ENCODE measurements at places on chromosomes 7 and 10.

DNA sequence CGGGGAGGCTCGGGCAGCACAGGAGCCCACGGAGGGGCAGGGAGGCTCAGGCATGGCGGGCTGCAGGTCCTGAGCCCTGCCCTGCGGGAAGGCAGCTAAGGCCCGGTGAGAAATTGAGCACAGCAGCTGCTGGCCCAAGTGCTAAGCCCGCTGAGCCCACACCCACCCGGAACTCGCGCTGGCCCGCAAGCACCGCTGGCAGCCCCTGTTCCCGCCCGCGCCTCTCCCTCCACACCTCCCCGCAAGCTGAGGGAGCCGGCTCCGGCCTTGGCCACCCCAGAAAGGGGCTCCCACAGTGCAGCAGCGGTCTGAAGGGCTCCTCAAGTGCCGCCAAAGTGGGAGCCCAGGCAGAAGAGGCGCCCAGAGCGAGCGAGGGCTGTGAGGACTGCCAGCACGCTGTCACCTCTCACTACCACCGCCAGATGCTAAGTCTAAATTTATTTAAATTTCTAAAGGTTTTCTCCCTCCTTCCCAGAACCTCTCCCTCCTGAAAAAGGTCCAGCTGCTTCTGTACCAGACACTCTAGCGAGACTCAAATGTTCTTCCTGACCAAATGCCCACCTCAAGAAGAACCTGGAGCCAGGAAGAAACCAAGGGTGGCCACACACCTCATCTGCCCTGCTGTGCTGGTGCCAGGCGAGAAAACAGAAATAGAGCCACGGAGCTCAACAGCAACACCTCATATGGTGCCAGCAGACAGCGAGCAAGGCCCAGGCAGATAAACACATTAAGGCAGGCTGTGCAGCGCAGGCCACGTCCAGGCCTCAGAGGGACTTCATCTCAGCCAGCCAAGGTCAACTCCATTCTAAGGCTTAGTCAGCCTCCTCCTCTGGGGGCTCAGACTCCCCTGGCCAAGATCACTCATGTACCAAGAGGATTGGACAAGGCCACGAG, 47.0 kb downstream of the KCNMA1 start:
- no peak overlapping the region for H3K27ac ChIP-seq
- DNase-seq, result no peak
- peaks cover 8% of the 10 kb centered on the region for H3K27me3 ChIP-seq
- no peaks in the 10 kb centered on the region for H3K36me3 ChIP-seq

GRCh38 chr10:20115894-20116293, 299.7 kb downstream of the PLXDC2 start:
- H3K4me1 ChIP-seq, result no peaks in the 10 kb centered on the region
- no peak overlapping the region for H3K27ac ChIP-seq
- no peak overlapping the region for H3K4me3 ChIP-seq
- H3K36me3 ChIP-seq, result no peaks in the 10 kb centered on the region
- no peaks in the 10 kb centered on the region for H3K27me3 ChIP-seq

DNA sequence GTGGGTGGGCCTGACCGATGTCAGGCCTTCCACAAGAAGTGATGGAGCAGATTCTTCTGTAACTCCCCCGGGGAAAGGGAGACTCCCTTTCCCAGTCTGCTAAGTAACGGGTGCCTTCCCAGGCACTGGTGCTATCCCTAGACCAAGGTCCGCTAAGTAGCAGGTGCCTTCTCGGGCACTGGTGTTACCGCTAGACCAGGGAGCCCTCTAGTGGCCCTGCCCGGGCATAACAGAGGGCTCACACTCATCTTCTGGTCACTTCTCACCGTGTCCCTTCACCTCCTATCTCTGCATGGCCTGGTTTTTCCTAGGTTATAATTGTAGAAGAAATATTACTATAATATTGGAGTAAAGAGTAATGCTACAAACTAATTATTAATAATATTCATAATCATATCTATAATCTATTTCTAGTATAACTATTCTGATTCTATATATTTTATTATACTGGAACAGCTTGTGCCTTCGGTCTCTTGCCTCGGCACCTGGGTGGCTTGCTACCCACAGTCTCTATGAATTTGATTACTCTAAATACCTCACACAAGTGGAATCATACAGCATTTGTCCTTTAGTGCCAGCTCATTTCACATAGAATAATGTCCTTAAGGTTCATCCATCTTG, 1378.7 kb downstream of the XPNPEP1 start:
- DNase-seq, result no peak
- no peak overlapping the region for H3K4me3 ChIP-seq
- no peaks in the 10 kb centered on the region for H3K36me3 ChIP-seq

GRCh38 chr10:30894221-30894620, 137.4 kb downstream of the ZNF438 start:
- H3K4me1 ChIP-seq, result no peaks in the 10 kb centered on the region
- no peaks in the 10 kb centered on the region for H3K27me3 ChIP-seq
- DNase-seq, result no peak
- H3K4me3 ChIP-seq, result no peak overlapping the region
- H3K27ac ChIP-seq, result no peak overlapping the region

- no peak for DNase-seq
- H3K4me3 ChIP-seq, result no peak overlapping the region
- H3K4me1 ChIP-seq, result no peaks in the 10 kb centered on the region
- no peaks in the 10 kb centered on the region for H3K27me3 ChIP-seq
Measured at GRCh38 chr7:129452589-129453231, 18.5 kb downstream of the STRIP2 start.

DNA sequence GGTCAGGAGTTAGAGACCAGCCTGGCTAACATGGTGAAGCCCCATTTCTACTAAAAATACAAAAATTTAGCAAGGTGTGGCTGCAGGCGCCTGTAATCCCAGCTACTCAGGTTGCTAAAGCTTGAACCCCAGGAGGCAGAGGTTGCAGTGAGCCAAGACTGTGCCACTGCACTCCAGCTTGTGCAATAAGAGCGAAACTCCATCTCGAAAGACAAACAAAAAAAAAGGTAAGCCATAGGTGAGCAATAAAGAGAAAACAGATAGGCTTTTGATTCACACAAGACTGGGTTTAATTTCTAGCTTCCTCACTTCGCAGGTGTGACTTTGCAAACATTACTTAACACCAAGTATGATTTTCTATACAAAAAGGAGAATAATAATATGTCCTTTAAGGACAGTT, 72.3 kb upstream of the ACBD5 start:
- no peaks in the 10 kb centered on the region for H3K36me3 ChIP-seq
- H3K27ac ChIP-seq, result no peak overlapping the region
- no peaks in the 10 kb centered on the region for H3K27me3 ChIP-seq
- H3K4me1 ChIP-seq, result no peaks in the 10 kb centered on the region
- H3K4me3 ChIP-seq, result no peak overlapping the region
- DNase-seq, result no peak

- H3K36me3 ChIP-seq, result no peaks in the 10 kb centered on the region
- H3K27ac ChIP-seq, result no peak overlapping the region
- DNase-seq, result no peak
- H3K4me1 ChIP-seq, result no peaks in the 10 kb centered on the region
Measured at GRCh38 chr10:18689498-18689897, 30.3 kb downstream of the ARL5B start.

DNA sequence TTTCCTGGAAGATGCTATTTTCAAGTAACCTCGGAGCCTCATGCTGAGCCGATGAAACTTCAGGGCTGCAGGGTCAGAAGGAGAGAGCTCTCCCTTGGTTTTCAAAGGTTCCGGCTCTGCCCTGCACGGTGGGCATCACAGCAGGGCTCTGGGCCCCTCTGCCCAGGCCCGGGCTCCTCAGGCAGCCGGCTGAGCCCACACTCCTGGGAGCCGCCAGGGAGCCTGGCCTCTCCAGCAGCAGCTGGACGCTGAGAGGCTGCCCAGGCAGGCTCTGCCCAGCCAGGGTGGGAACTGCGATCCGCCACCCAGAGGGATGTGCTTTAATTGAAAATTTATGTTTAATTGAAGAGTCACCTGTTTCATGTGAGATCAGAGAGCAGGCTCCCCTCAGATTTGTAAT, 97.5 kb upstream of the MGMT start:
- no peaks in the 10 kb centered on the region for H3K4me1 ChIP-seq
- H3K27ac ChIP-seq, result no peak overlapping the region
- peaks cover 23% of the 10 kb centered on the region for H3K27me3 ChIP-seq

DNA sequence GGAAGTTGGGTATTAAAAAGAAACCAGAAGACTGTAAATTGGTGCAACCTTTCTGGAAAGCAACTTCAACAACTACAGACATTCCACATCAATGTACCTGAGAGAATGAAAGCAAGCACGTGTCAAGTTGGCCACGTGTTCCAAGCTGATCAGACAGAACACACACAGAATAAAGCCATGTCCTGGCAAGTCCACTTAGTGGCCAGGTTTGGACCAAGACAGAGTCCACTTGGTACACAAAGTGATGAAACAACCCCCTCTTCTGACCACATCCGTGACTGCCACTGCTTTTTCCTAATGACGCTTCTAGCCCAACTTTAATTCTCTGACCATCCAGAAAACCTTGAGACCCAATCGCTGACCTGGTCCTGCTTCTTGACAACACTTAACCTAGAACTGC, 109.4 kb downstream of the ABLIM1 start:
- no peaks in the 10 kb centered on the region for H3K27me3 ChIP-seq
- no peaks in the 10 kb centered on the region for H3K36me3 ChIP-seq
- no peak overlapping the region for H3K4me3 ChIP-seq
- no peak for DNase-seq

- no peak overlapping the region for H3K4me3 ChIP-seq
- no peak for DNase-seq
- H3K27ac ChIP-seq, result no peak overlapping the region
Measured at GRCh38 chr7:38195804-38196595, 18.0 kb downstream of the STARD3NL start.

DNA sequence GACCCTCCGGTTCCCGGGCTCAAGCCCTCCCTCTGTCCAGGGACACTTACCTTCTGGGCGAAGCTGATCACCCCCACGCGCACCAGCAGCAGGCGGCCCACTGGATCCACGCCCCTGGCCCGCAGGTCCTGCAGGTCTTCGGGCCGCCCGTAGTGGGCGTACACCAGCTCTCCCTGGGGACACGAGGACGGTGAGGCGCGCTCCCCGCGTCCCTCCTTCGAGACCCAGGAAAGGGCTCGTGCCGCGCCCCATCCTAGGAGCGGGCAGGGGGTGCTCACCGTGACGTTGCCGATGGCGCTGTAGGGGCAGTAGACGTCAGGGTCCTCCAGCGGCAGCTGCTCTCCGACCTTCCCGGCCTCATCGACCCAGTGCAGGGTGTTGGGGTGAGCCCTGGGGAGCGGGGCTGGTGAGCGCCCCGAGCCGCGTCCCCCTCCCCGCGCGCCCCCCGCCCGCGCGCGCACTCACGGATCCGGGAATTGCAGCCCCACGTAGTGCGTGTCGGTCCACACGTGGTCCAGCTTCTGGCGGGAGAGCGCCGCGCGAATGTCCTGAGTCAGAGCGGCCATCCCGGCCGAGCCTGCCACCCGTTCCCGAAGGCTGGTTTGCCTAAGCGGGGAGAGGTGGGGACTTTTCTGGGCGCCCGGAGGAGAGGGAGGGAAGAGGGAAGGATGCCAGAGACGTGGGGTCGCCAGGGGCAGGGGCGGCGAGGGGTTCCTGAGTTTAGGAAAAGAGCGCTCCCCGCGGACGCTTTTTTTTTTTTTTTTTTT, 8.2 kb downstream of the TFR2 start:
- no peak overlapping the region for H3K27ac ChIP-seq
- H3K27me3 ChIP-seq, result no peaks in the 10 kb centered on the region
- peak; percentile 42 for DNase-seq
- no peaks in the 10 kb centered on the region for H3K36me3 ChIP-seq

GRCh38 chr7:148045521-148045920, 545.0 kb upstream of the C7orf33 start:
- H3K27ac ChIP-seq, result no peak overlapping the region
- H3K4me3 ChIP-seq, result no peak overlapping the region
- no peaks in the 10 kb centered on the region for H3K4me1 ChIP-seq
- H3K36me3 ChIP-seq, result no peaks in the 10 kb centered on the region

GRCh38 chr10:130905921-130906320, 405.6 kb downstream of the TCERG1L start:
- no peaks in the 10 kb centered on the region for H3K4me1 ChIP-seq
- no peak overlapping the region for H3K27ac ChIP-seq
- H3K36me3 ChIP-seq, result no peaks in the 10 kb centered on the region
- no peaks in the 10 kb centered on the region for H3K27me3 ChIP-seq
- no peak for DNase-seq

GRCh38 chr10:71531485-71532446, 135.0 kb downstream of the CDH23 start:
- no peak for DNase-seq
- no peaks in the 10 kb centered on the region for H3K27me3 ChIP-seq
- peaks cover 3% of the 10 kb centered on the region for H3K4me1 ChIP-seq
- H3K36me3 ChIP-seq, result no peaks in the 10 kb centered on the region
- no peak overlapping the region for H3K27ac ChIP-seq

Data from T-cell (primary cell).